CD4-positive, alpha-beta T cell (primary cell): ENCODE measurements at places on chromosomes 2 and 18.

GRCh38 chr2:143480601-143481236 is 351.5 kb downstream of the ARHGAP15 start:
- DNase-seq = no peak

GRCh38 chr2:216370961-216371712 is 1.1 kb downstream of the MARCHF4 start:
- DNase-seq = no peak

GRCh38 chr2:46167406-46167805 is 129.8 kb upstream of the EPAS1 start:
- no peak for DNase-seq

- no peak for DNase-seq
These were observed 53.7 kb downstream of the FAM168B start for GRCh38 chr2:131039535-131039907.

DNA sequence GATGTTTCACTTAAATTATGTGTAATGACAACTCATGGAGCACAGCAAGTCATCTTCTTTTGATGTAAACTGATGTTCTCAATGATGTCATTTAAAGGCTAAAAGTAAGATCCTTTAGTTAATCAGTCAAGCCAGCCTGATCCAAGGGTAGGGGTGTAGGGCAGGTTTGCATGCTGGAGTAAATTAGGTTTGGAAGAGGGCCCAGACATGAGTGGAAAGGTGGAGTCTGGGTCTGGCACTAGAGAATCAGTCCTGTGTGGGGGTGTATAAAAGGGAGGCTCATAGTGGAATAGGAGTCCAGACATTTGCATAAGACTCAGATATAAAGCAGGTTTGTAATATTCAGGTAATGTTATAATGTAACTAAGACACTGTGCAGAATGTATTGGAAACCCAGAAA is 88.8 kb upstream of the NYAP2 start:
- no peak for DNase-seq

DNA sequence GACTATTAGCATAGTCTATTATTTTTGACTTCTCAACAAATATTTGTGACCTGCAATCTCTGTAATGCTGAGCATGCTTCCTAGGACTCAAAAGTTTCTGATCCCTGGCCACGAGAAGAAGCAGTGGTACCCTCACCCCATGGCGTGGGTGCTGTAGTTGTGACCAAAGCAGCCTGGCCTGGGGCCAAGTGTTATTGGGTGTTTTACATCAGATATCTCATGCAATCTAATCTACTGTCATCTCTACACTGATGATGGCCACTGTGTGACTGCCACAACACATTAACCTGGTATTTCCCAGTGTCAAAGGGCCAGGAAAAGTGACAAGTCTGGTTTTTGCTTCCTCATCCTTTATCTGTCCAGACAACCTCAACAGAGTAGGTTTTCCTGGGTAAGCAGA is 80.8 kb upstream of the WIPF1 start:
- DNase-seq = no peak
